ENCODE measurements at places on chromosomes 1 and 21.

DNA sequence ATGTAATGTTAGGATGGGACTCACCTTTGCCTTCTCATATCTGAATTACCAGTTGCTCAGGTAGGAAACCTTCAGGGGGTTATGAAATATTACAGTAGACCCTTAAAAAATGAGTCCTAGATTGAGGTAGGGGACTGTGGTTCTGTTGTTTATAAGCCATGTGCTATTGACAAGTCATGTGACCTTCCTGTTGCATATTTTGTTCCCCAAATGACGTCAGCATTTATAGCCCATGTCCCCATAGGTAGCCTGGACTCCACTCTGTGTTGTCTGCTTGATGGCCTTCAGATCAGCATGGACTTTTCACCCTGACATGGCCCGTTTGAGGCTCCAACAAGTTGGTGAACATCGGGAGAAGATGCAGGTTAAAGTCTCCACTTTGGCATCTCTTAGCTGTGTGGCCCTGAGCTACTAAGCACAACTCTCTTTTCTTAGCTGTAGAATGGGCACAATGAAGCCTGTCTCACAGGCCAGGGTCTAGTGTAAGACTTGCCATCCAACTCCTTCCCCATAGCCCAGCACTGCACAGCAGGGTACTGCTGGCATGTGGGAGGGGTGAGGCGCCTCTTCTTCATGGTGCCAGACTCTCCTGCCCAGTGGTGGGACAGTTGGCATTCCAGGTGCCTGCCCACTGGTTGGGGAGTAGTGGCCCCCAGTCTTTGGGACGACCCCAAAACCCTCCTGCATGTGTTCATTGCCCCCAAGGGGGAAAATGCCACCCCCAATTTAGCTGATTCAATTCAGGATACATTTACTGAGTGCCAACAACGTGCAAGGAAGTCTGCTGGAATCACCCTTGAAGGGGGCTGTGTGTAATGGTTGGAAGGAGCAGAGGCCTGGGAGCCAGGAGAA is 36.1 kb upstream of the TTC22 start:
- DNase-seq: no peak

DNA sequence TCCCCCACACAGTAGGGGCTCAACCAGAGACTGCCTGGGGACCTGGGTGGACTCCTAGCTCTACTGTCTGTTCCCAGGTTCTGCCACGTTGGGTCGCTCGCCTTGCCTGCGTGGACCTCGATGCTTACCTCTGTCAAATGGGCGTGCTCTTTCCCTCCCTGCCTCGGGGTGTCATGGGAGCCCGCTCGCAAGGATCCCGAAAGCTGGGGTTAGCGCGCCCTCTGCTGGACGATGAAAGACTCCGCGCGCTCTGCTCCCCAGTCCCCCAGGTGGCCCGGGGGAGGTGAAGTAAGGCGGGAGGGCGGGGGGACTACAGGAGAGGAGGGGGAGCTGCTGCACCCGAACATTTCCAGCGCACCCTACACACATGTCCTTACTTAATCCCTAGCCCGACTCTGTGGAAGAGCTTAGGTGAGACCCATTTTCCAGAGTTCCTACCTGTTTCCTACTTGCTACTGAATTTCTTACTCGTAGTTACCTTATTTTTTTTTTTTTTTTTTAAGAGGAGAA is 2.3 kb upstream of the BSND start:
- DNase-seq: peak; percentile 43

- DNase-seq: no peak
Measured at GRCh38 chr1:39398278-39399021, 93.0 kb upstream of the BMP8A start.

GRCh38 chr1:235424092-235424491 is 56.9 kb downstream of the TBCE start:
- no peak for DNase-seq

DNA sequence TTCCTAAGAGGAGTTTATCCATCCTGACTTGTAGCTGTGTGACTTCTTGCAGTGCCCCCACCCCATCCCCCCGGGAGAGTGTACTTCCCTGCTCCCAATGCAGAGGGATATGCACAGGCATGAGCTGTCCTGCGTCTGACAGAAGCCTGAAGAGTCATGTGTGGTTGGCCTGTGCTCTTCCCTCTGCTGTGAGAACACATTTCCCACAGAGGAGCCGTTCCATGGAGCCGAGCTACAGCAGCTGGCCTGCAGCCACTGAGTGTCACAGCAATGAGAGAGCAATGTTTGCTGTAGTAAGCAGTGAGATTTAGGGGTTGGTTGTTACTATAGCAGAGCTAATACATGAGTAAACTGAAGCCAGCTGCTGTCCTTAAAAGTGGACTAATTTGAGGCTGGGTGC is 22.0 kb downstream of the PARS2 start:
- DNase-seq: no peak

GRCh38 chr1:68024635-68025338 is 25.6 kb downstream of the DIRAS3 start:
- DNase-seq: no peak

DNA sequence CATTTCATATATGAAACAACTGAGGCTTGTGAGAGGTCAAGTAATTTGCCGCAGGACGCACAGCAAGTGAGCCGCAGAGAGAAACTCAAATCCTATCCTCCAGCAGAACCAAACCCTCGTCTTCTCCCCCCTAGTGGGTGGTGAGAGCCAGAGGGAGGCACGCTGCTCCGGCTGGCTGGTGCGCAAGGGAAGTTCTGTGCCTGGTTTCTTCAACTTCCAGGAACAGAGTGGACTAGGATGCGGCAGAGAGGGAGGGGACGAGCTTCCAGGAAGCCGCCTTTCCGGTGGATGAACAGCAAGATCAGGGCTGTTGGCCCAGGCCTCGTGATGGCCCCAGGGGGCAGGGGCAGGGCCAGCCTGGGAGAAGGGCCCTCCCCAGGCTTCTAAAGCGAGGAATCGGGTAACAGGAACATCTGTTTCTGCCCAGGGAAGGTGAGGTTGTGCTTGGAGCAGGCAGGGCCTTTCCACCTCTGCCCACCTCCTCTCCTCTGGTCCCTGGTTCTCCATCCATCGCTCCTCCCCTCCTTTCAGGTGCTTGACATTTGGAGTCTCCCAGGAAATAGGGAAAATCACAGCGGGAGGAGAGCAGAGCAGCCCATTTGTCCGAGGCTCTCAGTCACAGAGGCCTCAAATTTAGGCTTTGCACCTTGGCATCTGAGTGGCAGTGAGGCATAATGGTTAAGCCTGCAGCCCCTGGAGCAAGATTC is 16.8 kb upstream of the PDIK1L start:
- no peak for DNase-seq

- no peak for DNase-seq
Measured at GRCh38 chr1:214418391-214418790, 133.0 kb downstream of the PTPN14 start.

DNA sequence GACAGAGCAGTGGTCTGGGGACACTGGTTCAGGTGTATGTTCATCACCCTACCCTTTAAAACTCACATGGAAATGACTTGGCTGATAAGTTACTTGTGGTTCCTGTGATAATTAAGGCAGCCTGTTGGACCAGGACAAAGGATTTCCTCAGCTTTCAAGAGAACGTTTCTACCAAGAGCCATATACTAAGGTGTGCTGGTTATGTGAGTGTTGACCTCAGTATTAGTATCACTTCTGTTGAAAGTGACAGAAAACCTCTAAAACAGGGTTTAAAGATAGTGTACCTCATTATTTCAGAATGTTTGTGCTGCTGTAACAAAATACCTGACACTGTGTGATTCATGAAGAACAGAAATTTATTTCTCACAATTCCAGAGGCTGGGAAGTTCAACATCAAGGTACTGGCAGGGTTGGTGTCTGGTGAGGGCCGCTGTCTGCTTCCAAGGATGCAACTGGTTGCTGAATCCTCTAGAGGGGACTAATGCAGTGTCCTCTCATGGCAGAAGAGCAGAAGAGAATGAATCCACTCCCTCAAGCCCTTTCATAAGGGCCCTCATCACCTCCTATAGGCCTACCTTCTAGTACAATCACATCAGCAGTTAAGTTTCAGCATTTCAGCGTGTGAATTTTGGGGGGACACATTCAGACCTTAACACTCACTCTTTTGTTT is 54.9 kb downstream of the UCK2 start:
- DNase-seq: no peak
